ENCODE measurements at places on chromosomes 4 and X.

- peak; percentile 5 for DNase-seq
Measured at GRCh38 chrX:31487951-31488350, 416.1 kb upstream of the FTHL17 start.

- DNase-seq: no peak
Measured at GRCh38 chr4:157242871-157243270, 22.3 kb downstream of the GRIA2 start.

DNA sequence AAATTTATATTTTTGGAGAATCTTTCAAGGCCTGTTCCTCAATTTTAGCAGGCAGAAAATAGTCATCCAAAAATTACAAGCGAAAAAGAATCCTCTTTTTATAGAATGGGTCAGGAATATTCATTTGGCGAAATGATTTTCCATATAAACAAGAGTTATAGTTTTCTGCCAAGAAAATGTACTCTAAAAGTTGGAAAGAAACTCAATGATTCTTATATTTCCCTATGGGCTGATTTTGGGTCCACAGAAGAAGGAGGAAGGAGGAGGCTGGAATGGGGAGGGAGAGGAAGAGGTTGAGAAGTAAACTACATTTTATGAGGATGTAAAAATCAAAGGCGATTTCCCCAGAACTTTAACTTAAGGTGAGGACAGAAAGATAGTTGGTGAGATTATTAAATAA is 159.3 kb downstream of the DCAF12L1 start:
- no peak for DNase-seq

DNA sequence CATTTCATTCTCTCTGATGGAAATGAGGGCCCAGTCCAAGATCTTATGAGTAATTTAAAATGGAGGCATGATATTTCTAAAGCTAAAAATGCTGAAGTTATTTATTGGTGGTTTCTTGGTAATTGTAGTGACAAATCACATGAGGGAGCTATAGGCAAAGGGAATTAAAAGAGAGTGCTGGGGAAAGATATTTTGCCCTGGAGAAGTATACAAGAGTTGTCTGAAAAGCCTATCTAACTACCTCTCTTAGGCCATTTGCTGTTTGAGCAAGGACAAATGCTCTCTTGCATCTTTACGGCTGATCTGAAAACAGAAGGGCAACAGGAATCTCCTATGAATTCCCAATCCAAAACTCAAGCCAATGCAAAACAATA is 89.4 kb downstream of the FMR1NB start:
- DNase-seq: no peak

DNA sequence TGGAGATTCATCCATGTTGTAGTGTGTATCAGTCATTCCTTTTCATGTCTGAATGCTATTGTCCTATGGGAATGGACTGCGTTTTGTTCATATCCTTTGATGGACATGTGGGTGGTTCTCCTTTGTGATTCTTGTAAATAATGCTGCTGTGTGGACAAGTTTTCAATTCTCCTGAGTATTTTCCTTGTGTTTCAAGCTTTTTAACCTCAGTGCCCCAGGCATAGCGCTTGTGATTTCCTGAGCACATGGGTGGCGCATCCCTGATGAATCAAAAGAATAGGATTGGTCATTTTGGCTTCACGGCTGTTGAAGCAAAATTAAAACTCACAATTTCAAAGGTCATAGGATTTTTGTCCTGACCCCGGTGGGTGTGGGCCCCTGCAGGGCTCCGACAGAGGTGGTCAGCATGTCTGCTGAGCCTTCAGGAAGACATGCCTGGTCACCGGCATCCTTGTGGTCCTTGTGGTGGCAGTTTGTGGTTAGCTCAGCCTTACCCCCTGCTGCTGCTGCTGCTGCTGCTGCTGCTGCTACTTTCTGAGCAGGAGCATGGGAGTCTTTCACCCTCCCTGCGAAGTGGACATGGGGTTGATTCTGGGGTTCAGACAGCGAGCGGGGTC is 30.0 kb downstream of the SHROOM2 start:
- DNase-seq: no peak

- DNase-seq: no peak
Measured at GRCh38 chr4:182142176-182143085, 100.8 kb upstream of the TENM3 start.

DNA sequence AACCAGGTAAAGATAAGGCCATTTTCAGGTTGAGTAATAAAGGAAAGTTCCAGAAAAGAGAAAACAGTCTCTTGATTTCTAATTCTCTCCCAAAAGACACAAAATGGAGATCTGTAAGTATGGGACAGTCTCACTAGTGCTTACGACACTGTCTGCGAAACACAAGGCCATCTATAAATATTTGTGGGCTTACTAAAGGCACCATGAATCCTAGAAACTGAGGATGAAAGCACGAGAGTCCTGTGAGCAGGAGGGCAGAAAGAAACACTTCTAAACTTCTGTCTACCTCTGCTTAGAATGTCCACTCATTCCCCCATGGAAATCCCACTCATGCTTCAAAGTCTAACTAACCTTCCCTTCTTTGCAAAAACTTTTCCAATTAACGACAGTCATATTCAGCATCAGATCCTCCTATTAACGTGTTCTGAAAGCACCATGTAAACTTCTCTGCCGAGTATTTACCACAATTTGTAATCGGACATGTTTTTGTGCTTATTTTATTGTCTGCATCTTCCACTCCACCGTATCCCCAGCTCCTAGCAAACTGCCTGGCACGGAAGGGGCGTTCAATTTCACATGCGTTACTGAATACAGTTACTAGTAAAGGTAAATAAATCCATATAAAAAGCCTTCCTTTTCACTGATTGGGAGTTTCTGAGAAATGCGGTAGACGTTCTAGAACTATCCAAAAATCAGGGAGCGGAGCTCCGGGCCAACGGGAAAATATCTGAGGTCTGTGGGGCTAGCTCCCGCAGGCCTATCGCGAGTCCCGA is 665 bp downstream of the PSMD10 start:
- DNase-seq: no peak

DNA sequence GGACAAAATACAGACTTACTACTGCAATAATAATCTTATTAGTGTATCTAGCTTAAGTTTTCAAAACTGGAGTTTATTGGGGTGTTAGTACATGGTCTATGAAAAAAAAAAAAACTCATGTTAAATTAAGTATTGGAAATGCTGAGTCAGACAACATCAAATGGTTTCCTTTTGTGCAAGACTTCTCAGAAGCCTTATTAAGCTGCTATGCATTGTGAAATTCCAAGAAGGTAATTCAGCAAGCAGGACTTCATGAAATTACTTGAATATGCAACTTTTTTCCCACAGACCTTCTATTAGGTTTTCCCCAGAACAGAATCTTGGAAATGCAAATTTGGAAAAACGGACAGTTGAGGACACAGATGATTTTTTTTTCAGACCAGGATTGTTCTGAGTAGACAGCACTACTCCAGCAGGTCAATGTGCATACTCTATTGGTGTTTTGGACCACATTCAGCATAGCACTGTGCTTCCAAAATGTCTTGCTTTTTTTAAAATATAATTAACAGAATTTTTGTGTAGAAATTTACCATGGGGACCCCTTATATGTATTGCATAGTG is 568.8 kb upstream of the TENM3 start:
- no peak for DNase-seq

GRCh38 chr4:115781528-115782146 is 668.2 kb upstream of the NDST4 start:
- DNase-seq: no peak

Data from heart right ventricle (tissue), 16 donors.